ENCODE measurements at places on chromosomes 7 and 10.

DNA sequence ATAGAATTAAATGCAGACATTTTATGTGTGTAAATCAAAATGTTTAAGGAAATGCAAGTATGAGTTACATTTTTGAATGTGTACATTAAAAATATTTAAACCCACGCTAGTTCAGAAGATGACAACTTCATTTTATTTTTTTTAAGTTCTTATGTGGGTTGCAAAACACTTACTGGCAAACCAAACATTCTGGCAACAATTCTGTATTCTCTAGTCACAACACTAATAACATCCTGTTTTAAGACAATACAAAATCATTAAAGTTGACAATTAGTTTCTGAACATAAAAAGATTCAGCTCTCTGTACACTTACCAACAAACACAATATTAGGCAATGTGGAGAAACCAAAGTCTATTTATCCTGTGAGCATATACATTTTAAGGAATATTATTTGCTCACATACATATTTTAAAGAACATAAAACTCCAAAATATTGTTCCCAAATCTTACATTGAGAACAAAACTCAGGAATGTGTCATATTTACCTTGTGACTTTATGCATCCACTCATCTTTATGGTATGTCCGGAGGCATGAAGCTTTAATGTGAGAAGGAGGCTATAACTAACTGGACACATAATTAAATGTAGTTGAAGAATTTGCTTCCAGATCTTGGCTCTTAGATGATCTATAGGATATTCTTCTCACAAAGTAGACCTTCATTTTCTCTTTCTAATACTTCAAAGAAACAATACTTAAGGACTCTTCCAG lies 134.7 kb downstream of the DGKB start:
- DNase-seq, result no peak

GRCh38 chr7:125195156-125195555 lies 265.5 kb upstream of the POT1 start:
- DNase-seq, result no peak

- no peak for DNase-seq
Observed at GRCh38 chr10:122122493-122122892, 133.5 kb downstream of the TACC2 start.

- DNase-seq, result no peak
Observed at GRCh38 chr10:129365767-129366402, 101.2 kb upstream of the MGMT start.

DNA sequence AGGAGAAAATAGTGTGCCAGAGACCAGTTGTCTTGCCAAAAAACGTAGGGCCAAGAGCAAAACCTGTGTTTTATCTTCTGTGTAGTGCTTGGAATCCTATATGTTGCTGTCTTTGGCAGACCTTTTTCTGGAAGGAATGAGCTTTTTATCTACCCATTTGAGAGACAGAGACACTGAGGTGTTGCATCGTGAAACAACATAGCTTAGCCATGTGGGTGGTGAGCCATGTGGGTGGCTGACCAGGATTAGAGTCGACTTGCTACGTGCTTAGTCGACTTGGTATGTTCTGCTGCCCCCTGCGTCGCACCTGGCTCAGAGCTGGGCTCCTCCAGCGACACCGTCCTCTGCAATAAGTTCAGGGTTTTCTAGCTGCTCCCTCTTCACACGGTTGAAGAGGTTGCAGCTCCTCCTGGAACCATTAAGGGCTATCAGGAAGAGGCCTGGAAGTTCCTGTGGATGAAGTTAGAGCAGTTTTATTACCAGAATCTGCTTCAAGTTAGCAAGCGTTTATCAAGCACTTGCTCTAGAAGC lies 175.8 kb downstream of the SH2D4B start:
- DNase-seq, result no peak

DNA sequence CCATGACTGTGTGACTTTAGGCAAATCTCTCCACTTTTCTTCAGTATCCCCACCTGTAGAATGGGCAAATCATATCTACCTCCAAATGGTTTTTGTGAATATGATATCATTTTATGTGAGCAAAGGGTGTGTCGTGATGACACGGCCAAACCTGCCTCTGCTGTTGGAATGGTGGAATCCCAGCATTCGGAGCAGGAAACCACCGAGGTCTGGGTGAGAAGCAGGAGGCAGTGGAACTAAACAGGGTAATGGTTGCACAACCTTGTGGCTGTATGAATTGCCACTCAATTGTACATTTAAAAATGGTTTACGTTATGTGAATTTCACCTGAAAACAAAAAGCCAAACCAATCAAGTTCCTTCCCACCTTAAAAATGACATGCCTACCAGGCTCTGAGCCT lies 131.4 kb upstream of the ZMIZ1 start:
- no peak for DNase-seq

GRCh38 chr7:99709260-99709659 lies 25.7 kb downstream of the CYP3A7 start:
- DNase-seq, result no peak

GRCh38 chr10:84607044-84607443 lies 278.7 kb downstream of the CCSER2 start:
- no peak for DNase-seq

DNA sequence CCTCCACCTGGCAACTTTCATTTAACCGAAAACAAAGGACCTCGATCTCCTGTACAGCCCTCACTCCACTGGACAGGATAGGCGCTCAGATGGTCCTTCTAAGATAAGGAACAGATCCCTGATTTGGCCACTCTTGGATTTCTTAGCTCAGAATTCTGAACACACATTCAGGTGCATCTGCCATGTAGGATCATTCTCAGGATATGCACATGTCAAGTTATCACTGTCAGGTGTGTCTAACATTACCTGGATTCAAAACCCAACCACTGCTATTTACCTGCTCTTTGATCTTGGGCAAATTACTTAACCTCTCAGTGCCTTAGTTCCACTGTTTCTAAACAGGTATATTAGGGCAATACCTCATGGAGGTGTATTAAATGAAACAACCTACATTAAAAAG lies 12.2 kb upstream of the ADD3 start:
- DNase-seq, result no peak

DNA sequence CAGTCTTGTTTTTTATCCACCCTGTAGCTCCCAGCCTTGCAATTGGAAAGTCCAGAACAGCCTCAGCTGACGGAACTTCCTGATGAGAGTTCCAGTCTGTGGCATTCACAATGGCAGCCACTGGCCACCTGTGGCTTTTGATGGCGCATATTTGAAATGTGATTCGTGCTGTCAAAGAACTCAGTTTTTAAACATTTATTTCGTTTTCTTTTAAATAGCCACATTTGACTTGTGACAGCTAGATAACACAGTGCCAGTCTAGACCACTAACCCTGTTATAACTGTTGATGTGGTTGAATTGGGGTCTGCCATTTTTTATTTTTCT lies 97.3 kb downstream of the INPP5A start:
- DNase-seq, result no peak

DNA sequence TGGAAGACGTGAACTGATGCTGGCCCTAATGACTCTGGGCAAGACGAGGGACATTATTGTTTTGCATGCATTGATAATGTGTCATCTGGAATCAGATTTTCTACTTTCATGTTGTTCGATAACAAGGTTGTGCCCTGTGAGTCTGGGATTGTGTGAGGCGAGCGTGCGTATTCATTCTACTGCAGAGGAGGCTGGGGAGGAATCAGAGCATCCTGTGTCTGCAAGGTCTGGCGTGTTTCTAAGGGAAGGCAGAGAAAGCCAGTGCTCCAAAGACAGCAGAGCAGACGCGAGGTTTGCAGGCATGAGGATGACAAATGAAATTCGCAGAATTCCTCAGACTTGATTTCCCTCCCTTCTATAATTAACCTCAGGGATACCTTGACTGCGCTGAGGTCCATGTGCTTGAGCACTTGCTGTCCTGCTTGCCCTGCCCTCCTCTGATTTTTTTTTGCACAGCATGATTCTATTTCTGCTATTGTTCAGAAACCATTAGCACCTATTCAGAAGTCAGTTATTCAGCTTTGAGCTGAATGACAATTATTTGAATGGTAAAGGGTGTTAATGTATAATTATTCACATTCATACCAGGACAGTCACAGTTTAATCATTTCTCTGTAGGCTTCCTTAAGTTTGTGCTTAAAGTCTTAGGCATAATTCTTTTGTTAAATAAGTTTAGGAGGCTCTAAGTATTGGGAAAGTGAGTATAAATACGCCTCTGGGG lies 233.6 kb downstream of the EBF3 start:
- no peak for DNase-seq

DNA sequence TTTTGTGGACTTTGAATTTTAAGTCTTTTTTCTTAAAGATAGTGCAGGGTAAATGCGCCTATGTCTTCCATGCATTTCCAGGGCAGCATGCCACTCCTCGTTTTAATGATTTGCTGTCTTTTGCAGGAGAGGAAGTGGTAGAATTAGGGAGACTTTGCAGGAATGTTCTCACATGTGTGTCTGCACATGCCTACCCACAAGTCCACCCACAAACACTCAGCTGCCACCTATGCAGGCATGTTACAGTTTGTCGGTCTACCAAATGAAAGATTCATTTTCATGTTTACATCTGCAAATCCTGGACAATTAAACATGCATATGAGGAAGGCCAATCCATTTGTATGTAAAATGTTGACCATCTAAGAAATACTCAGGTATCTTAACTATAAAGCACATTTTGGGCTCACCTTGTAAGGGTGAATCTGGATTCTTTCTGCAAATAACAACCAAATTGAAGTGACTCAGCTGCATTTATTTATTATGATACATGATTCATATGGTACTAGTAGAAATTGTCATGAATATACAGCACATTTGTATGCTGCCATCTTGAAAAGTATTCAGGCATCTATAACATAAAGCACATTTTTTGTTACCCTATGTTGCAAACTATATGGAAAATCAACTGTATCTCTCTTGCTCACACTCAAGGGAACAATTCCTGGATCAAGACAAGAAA lies 4.7 kb upstream of the TEX36 start:
- DNase-seq, result no peak

DNA sequence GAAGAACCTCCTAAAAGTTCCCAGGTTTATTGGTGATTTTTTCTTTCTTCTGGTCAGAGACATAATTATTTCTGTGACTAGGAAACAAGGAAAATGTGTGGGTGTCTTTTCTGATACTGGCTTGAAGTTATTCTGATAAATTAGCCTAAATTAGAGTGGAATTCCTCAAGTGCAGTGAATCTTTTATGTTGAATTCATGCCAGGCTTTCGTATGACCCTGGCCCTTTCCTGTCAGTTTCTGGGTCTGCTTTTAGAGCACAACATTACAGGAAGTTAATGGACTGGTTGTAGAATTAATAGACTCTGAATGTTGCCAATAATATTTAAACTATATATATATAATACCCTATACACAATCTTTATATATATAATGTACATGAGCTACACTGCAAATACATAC lies 230.6 kb upstream of the KIAA1217 start:
- no peak for DNase-seq

DNA sequence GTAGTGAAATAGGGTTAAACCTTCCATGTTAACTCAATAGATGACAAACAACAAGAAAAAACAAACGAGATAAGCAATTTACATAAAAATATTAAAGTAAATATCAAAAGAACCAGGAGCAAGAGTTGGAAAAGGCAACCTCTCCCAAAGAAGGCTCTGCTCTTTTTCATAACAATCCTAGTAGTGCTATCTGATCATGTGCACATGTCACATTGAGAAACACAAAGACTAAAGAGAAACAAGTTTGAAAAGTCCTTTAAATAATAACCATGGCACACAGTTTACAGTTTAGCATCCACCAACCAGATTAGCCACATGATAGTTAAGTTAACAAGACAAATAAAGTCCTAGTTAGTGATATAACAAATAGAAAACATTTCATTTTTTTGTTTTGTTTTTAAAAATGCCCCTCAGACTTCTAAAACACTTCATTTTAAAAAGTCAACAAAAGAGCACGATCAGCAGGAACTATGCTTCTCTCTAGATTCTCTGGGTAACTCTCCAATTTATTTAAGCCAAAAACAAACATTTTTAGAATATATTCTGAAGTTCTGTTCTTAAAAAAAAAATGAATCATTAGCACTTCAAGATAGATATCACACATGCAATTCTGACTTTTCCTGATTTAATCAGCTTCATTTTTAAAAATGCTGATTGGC lies 110.4 kb downstream of the PARD3 start:
- DNase-seq, result no peak

DNA sequence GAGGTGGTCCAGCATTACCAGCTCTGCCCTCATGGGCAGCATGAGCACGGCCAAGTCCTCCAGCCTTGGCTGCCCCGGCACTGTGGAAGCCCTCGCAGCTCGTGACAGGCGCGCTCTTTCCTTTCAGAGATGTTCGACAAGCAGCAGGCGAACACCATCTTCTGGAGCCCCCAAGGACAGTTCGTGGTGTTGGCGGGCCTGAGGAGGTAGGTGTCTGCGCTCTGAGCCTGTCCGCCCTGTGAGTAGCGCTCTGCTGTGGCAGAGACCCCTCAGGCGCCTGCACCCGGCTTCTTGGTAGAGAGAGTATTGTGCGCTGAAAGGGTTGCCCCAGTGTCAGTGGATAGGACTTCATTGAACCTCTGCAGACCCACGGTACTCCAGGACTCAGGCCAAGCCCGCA lies 19.8 kb downstream of the EIF3B start:
- no peak for DNase-seq

- no peak for DNase-seq
Observed at GRCh38 chr10:120387326-120387725, 69.7 kb upstream of the PLPP4 start.

DNA sequence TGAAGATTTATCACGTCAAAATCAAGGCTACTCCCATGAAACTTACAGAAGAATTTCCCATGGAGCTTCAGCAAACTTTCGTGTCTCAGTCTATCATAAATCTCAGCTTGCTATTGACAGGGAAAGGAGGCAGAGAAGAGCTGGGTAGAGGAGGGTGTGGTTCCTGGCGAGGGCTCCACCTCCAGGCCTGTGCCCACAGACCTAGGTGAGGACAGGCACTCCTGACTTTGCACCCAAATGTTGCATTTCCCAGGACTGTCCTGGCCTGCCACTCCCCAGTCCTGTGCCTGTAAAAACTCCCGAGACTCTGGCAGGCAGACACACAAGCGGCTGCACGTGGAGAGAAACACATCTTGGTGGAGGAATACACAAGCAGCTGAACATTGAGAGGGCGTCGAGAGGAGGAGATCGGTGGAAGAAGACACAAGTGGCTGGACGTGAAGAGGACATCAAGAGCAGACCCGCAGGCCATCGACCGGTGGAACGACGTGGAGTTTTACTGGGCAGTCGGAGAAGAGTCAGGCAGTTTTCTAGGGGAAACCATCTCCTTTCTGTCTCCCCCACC lies 145.1 kb downstream of the CTNNA3 start:
- DNase-seq, result no peak

DNA sequence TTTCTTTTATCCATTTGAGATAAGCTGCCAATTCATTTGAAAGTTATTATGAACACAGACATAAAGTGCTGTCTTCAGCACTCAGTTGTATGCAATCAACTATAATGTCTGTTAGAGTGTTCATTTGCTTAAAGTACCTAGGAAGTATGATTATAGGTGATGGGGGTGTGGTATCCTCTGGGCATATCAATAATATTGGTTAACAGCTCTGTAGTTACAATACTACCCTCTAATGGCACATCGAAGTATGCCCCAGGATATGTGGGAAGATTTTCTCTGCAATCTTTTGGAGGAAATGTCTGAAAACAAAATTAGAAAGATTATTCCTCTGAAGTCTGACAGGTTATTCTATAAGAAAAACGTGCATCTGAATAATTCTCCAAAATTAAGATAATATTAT lies 429.7 kb downstream of the ARL4A start:
- no peak for DNase-seq

Measured in NCI-H2107 (cell line).